Hypothalamus (tissue), 51 donors: ENCODE measurements at places on chromosomes 12 and 14.

GRCh38 chr12:49368240-49368600 is 958 bp downstream of the SPATS2 start:
- no peak for DNase-seq

DNA sequence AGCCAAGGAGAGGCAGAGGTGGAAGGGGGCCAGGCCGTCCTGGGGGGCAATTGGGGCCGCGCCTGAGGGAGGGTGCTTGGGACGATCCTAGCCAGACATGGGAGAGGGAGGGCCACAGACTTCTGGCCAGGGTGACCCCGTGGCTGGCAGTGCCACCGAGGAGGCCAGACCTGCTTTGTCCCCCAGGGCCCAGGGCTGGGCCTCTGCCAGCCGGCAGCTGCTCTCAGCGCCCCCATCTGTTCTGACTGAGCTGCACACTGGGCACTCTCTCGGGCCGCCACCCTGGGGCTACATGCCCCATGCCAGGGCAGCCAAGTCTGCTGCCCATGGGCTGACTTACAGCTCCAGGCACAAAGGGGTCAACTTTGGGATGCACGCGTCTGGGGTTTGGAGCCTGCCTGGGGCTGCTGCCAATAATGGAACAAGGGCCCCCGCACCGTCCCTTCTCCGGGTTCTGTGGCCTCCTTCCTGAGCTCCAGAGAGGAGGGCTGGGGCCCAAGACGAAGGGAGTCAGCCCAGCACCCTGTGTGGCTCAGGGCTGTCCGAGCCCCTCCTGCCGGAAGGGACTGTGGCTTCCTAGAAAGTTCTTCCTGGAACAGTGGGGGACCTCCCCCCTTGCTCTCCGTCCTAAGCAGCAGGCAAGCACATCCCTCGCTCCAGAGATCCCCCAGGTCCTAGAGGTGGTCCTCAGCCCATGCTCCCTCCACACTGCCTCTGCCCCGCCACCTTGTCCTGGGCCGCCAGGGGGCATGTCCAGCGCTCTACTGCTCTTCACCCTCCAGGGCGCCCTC is 1.1 kb downstream of the ADSS1 start:
- DNase-seq = peak; percentile 25

- DNase-seq = no peak
These were observed 21.0 kb downstream of the BTG1 start for GRCh38 chr12:92124689-92125029.

DNA sequence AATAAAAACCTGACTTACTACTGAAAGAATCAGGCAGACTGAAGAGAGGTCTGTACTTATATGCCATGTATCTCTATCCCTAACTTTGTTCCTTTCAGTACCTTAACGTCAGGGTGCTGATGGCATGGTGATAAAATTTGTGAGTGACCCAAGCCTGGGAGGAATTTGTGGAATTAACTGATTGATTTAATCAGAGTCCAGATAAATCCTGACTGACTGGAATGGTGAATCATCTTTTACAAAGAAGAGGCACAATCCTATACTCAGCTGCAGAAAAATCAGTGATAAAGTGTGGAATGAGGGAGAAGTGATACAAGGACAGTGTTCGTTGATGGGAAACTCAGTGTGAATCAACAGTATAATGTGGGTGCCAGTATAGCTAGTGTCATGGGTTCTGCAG is 3.7 kb downstream of the TDG start:
- DNase-seq = no peak

- DNase-seq = no peak
These were observed 9.3 kb downstream of the RILPL2 start for GRCh38 chr12:123427036-123427769.
